ENCODE measurements at places on chromosomes 11 and 22.

GRCh38 chr11:134597452-134597851, 185.4 kb upstream of the B3GAT1 start:
- DNase-seq: no peak

GRCh38 chr11:15800111-15800800, 556.1 kb downstream of the SOX6 start:
- peak; percentile 63 for DNase-seq

GRCh38 chr22:23075050-23075449, 4.7 kb downstream of the GNAZ start:
- DNase-seq: no peak

DNA sequence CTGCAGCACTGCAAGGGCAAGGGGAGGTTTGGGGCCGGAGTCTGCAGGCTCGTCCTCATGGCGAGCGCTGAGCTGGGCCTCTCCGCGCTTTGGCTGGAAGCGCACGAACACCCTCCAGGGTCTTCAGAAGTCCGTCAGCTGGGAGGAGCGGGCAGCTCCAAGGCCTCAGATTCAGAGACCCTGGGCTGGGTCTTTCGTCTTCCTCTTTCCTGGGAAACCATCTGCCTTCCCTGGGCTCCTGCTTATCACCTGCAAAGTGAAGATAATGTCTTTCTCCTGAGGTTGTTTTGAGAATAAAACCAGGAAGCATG, 525.6 kb downstream of the BRD1 start:
- DNase-seq: no peak

DNA sequence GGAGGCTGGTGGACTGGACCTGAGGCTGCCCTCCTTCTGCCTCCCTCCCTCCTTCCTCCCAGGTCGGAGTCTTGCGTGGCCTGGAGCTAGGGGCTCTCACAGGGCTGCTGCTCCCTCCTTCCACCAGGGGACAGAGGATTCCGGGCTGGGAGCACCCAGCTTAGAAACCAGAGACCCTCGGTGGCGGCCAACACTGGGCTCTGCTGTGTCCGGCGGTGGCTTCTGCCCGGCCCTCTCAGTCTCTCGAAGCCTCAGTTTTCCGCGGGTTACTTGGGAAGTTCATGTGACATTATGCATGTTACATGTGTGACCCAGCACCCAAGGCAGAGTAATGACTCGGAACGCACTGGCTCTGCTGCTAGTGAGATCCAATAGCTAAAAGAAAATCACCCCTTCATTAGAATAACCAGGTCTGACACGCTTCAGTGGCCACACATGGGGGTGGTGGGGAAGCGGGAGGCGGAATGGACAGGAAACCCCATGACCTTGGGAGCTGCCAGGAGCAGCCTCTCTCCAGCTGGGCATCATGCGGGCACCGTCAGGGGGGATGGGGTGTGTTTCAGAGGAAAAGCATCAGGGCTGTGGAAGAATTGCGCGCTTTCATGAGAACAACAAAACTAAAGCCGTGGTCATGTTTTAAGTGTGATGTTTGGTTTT, 5.9 kb upstream of the MRGPRG start:
- no peak for DNase-seq

DNA sequence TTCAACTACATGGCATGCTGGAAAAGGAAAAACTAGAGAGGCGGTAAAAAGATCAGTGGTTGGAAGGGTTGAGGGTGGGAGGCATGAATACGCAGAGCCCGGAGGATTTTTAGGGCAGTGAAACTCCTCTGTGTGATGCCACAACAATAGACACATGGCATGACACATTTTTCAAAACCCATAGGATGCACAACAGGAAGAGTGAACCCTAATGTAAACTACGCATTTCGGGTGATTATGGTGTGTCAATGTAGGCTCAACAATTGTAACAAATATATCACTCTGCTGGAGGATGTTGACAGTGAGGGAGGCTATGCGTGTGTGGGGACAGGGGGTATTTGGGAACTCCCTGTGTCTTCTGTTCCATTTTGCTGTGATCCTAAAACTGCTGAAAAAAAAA, 15.7 kb upstream of the FAM83F start:
- DNase-seq: no peak
